Stimulated activated CD4-positive, alpha-beta T cell treated with anti-CD3 and anti-CD28 coated beads, Interleukin-15, amount 100 ng/mL, for 1 hour (primary cell): ENCODE measurements at places on chromosomes 7 and 10.

GRCh38 chr10:101155896-101156295 is 24.8 kb downstream of the TLX1 start:
- no peak for DNase-seq

DNA sequence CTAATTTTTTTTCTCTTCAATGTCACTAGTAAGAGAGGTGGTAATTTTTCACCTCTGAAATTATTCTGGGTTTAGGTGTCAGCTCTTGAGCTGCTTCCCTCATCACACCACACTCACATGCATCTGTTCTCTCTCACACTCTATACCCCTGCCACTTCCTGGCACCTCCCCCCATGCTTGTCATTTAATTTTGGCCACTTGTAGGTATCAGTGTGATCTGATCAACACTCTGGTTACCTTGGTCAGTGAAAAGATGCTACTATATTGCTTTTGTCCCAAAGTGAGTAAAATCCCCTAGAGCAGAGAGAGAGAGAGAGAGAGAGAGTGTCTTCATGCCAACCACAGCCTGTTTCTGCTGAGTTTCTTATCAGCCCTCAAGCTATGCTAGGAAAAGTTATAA is 42.5 kb downstream of the STK17A start:
- no peak for DNase-seq

DNA sequence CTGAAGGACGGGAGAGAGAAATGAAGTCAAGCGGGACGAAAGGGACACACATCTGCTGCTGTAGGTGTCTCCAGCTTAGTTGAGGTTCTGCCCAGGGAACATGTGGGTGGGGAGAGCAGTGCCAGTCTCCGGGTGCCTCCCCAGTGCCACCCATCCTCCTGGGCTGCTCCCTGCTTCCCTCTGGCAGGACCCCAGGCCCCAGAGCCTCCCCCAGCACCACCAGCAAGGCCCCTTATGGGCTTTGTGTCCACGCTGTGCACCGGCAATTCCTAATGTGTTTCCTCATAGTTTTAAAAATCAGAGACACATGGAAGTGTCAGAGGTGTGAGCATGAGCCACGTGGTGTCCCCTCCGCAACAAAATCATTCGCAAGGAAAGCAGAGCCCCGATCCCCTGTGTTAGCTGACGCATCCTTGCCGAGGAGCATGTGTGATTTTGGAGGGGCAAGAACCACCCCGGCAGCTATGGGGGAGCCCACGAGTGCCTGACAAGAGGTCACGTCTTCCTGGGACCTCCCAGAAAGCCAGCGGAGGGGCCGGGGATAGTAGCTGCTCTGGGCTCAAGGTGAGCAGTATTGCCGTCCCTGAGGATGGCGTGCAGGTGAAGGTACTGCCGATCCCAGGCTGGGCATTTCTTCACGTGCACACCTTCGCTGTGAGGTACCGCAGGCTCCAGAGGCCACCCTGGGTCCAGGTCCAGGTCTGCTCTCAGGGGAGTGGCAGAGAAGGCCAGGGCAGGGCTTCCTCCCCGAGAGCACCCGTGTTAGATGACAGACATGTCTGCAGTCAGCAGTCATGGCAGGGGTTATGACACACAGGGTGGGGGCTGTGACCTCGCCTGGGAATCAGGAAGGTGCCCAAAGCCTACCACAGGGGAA is 448.2 kb upstream of the FOXK1 start:
- DNase-seq, result no peak

DNA sequence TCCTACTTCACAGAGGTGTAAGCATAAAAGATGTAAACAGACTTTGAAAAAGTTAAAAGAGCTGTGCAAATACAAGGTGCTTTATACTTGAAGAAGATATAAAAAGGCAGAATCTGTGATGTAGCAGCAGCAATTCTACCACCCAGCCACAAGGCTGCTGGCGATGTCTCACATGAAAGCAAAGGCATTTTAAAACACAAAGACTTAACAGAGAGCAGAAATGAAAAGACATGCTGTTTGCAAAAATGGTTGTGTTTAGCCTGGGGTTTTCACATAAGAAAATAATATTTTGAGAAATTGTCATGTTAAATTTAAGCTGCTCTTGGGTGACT is 85.5 kb upstream of the ZNF800 start:
- DNase-seq, result no peak

- DNase-seq, result no peak
These were observed 6.1 kb upstream of the NCAPG2 start for GRCh38 chr7:158710651-158711102.

DNA sequence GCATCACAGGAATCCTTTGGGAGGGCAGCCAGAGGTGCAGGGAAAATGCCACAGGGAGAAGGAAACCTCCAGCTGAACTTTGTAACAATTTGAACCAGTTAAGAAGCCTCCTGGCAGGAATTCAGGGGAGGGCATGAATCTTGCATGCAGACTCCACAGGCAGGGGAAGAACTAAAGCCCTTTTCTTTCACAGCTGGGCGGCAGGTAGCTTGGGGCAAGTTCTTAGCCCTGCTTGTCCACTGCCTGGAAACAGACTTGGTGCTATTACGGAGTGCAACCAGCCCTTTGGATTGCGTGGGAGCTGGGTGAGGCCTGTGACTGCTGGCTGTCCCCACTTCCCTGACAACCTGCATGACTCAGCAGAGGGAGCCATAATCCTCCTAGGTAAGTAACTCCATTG is 51.7 kb upstream of the ADAM12 start:
- no peak for DNase-seq

GRCh38 chr10:28840971-28841370 is 163.7 kb downstream of the BAMBI start:
- no peak for DNase-seq

- DNase-seq, result no peak
These were observed 7.8 kb upstream of the COMMD3 start for GRCh38 chr10:22308390-22308789.

- no peak for DNase-seq
These were observed 104.0 kb downstream of the SRI start for GRCh38 chr7:88115816-88116215.

DNA sequence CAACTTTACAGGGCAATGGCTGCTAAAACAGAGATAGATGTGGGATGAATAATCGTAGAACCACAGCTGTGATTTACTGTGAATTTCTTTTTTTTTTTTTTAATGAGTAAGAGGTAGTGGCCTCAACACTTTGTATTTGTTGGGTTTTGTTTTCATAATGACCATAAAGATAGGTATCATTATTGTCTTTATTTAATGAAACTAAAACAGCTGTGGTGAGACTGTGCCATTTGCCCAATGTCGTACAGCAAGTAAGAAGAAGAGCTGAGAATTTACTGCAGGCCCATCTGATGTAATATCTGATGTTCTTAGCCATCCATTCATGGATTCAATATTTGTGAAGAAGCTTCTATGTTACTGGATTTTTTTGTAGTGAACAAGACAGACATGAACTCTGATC is 271.2 kb downstream of the IPMK start:
- DNase-seq, result no peak

- no peak for DNase-seq
These were observed 562.8 kb downstream of the SUGCT start for GRCh38 chr7:40697653-40698052.

GRCh38 chr10:77718957-77719356 is 81.3 kb upstream of the KCNMA1 start:
- DNase-seq, result no peak

- DNase-seq, result no peak
These were observed 405.0 kb upstream of the ZMIZ1 start for GRCh38 chr10:78663721-78664120.
